ENCODE measurements at places on chromosomes 16 and 17.

- no peak for DNase-seq
Measured at GRCh38 chr16:69595127-69596036, 29.6 kb downstream of the NFAT5 start.

DNA sequence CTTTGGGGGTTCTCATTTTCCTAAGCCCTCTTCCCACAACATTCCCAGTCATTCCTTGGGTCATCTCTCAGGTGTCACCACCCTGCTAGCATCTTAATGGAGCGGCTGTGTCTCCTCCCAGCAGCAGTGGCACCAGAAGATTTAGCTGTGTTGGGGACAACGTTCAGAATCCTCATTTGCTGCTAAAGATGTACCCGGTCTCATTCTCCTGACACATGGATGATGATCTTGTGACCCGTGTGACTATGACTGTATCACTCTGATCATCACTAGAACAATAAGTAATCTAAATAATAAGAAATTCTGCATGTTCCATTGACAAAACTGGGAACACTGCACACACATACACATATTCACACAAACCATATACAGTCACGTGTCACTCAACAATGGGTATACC, 399.9 kb upstream of the HSBP1 start:
- no peak for DNase-seq

GRCh38 chr16:3890091-3890490, 9.6 kb upstream of the CREBBP start:
- no peak for DNase-seq

DNA sequence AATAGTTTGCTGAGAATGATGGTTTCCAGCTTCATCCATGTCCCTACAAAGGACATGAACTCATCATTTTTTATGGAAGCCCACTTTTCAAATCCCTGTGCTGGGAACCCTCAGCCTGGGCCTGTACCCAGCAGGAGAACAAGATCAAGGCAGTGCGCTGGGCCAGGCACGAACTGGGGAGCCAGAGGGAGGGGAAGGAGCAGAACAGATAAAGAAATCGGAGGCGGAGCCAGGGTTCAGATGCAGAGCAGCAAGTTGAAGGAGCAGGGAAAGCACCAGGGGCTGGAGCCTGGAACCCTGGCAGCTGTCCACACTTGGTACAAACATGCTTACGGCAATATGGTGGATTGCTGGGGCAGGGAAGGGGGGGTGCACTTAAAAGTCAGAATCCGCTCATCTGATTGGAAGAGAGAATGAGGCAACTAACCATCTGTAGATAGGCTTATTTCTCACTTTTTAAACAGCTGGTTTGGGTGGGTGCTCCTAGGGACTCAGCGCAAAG, 107.5 kb downstream of the NOG start:
- no peak for DNase-seq

Data from stimulated activated CD4-positive, alpha-beta T cell treated with anti-CD3 and anti-CD28 coated beads, Interleukin-4, amount 100 ng/mL, for 24 hours (primary cell).